ENCODE measurements at places on chromosomes 1 and 21.

- DNase-seq = no peak
Observed at GRCh38 chr1:218778257-218779126, 395.2 kb upstream of the LYPLAL1 start.

- DNase-seq = no peak
Observed at GRCh38 chr1:109214695-109215623, 1.2 kb downstream of the SARS1 start.

GRCh38 chr21:21238629-21239400 is 240.6 kb downstream of the NCAM2 start:
- no peak for DNase-seq

- no peak for DNase-seq
Observed at GRCh38 chr1:204166219-204166618, at the start of gene REN. Gene REN (minus strand): TSS chr1:204166337. CDS start chr1:204166293, 44 bp downstream.

DNA sequence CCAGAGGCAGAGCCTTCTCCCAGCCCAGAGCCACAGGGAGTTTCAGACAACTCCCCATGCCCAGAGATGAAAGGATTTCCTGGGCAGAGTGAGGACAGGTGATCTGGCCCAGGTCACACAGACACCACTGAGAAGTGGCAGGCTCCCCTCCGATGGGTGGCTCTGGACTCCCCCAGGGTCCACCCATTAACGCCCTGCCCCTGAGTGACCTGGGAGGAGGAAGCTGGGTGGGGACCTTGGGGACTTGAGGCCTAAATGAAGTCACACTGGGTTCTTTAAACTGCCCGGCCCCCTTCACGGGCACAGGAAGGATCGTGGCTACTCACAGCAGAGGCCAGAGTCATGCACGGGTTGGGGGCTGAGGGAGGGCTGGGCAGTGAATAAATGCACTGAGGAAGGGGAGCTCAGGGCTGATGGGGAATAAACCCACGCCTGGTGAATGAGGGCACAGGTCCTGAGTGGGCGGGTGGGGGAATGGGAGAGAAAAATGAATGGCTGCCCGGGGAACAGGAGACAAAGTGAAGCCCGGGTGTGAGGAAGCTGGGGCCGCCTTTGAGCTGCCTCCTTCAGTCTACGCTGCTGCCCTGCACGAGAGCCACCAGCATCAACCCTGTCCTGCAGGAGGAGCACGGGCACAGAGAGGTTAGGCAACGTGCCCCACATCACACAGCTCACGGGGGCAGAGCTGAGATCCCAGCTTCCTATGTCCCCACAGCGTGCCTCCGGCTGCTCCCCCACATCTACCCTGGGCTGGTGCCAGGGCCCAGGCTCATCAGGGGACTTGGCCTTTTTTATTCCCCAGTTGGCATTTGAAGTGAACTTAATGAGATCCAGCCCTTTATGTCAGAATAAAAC is 404.3 kb downstream of the MATN1 start:
- no peak for DNase-seq

DNA sequence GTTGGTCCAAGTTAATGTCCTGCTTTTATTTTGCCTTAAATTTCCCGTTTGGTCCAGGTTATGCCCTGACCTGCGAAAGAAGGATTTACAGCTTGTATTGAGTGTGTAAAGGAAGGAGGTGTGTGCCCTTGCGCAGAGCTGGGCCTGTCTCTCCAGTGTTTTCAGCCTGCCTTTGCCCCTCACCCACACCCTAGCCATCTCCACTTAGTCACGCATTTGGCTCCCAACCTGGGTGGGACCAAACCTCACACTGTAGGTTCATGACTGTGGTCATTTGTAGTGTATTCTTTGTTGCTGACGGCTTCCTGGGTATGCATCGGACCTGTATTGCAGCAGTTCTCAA is 572 bp upstream of the SRSF10 start:
- DNase-seq = peak; percentile 22

DNA sequence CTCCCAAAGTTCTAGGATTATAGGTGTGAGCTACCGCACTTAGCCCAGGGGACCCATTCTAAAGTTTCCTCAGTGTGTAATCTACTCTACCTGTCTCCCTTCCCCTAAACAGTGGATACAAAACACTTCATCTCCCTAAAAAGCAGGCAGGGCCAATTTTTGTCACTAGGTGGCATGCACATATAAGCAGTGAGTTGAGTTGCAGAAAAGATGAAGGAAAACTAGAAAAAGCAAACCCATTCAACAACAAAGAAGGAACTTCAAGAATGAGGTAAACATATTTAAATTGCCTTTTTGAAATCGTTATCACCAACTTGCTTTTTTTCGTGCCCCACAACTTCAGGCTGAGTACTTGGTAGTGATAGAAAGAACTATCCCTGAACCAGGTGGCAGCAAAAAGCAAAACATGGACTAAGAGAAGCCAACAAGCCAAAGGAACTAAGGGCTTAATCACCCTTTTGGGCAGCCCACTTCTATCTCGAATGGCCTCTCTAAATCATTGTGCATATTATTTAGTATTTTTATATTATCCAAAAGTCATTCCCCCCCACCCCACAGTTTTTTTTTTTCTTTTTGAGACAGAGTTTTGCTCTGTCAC is 19.7 kb upstream of the ALDH9A1 start:
- no peak for DNase-seq

DNA sequence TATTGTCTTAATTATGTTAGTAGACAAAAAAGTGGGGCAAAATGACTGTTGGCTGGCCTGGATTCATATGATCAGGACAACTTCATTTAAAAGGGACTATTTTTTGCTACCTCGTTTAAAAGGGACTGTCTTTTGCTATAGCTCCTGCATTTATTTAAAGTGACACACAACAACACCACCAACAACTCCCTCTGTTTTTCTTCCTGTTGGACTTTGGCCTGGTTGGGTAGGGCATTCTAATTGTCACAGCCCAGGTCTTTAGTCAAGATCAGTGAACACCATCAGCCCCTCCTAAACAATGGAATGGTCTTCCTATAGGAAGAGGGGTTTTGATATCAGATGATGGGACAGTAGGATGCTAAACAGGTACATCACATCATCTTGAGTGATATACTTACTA is 241.8 kb downstream of the GPR52 start:
- no peak for DNase-seq

- no peak for DNase-seq
Observed at GRCh38 chr1:244349581-244350001, 102.1 kb downstream of the ADSS2 start.

DNA sequence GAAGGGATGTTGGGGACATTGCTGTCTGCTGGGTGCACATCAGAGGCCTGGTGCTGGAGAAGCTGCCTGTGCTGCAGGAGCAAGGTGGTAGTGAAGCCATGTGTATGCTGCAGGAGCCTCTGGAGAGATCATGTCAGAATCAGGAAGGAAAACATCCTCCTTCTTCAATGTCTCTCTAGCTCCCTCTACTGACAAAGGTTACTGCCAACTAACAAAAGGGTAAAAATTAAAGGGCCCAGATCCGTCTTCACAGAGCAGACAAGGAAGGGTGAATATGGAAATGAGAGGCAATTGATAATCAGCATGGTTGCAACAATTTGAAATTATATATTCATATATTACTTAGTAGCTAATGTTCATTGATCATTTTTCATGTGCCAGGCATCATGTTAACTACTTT is 32.2 kb downstream of the FAM177B start:
- no peak for DNase-seq

DNA sequence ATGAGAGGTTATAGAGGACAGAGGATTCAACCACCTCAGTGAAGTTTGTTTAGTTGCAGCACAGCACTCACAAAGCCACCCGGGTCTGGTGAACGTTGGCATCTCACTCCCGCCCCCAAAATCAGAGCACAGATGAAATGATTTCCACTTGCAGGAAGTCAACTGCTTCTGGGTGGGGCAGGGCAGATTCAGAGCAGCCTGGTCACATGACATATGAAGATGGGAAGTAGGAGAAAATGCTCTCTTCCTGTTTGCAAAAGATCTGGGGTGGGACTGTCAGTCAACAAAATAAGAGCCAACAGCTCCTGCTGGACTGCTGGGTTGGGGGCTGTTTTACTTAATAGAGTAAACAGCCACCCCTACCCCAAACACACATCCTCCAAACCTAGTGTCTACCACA is 43.2 kb downstream of the LRRC71 start:
- peak; percentile 25 for DNase-seq

GRCh38 chr1:13788795-13789194 is 88.8 kb downstream of the PRDM2 start:
- DNase-seq = no peak

DNA sequence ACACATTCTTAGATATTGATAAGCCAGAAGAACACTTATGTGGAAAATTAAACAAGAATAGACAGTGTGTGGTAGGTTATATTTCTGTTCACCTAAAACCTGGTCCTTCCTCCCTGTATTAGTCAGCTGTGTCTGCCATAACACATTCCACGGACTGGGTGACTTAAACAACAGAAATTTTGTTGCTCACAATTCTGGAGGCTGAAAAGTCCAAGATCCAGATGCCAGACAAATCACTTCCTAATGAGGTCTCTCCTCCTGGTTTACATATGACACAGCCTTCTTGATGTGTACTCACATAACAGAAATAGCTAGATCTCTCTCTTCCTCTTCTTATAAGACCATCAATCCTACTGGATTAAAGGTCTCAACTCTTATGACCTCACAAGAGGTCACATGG is 25.7 kb downstream of the JMJD4 start:
- DNase-seq = no peak

- DNase-seq = no peak
Observed at GRCh38 chr1:64974288-64974825, 8.0 kb upstream of the JAK1 start.

DNA sequence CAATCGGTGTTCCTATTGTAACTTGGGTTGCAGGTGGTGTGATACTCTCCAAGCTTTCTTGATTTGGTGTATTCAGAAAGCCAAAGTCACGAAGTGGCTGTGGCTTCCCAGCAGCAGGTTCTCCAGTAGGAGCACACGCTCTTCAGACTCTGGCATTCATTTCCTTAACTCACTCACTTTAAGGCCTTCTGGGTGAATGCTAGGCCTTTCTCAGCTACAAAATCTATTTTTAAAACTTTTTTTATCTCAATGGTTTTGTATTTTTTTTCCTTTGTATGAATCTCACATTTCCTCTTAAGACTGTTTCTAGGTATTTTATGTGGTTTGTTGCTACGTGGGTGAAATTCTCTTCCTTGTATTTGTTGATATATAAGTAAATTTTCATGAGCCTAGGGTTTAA is 22.9 kb upstream of the PKN2 start:
- no peak for DNase-seq

GRCh38 chr1:231039161-231040018 is 664 bp downstream of the FAM89A start:
- peak; percentile 6 for DNase-seq

- no peak for DNase-seq
Observed at GRCh38 chr1:52834798-52835197, 7.8 kb upstream of the ZYG11A start.
